ENCODE measurements at places on chromosomes 11 and 22.

GRCh38 chr11:40134820-40135570 is 1324.5 kb downstream of the LRRC4C start:
- DNase-seq, result no peak

DNA sequence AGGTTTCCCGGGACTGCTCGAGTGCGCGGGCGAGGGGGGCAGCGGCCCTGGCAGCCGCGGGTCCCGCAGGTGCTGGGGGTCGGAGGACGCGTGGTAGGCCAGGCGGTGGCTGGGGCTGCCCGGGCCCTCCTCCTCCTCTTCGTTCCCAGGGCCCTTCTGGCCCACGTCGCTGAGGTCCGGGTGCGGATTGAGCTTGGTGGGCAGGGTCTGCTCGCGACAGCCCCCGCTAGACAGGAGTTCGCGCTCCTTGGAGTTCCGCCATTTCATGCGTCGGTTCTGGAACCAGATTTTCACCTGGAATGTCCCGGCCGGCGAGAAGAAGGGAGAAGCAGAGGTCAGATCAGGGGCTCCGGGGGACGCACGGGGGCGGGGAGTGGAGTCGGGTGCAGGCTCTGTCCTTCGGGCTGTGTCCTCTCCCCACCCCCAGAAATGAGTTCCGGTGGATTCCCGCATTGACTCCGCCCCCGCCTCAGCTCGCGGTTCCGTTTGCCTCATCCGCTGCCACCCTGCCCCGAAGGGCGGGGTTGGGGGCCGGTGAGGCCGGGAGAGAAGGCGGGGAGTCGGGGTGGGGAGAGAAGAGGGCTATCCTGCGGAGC is 3.9 kb downstream of the DBX1 start:
- DNase-seq, result peak; percentile 53

GRCh38 chr22:26563022-26563421 is 26.9 kb downstream of the TPST2 start:
- DNase-seq, result no peak

GRCh38 chr22:36435516-36436415 is 45.7 kb downstream of the TXN2 start:
- DNase-seq, result peak; percentile 69

DNA sequence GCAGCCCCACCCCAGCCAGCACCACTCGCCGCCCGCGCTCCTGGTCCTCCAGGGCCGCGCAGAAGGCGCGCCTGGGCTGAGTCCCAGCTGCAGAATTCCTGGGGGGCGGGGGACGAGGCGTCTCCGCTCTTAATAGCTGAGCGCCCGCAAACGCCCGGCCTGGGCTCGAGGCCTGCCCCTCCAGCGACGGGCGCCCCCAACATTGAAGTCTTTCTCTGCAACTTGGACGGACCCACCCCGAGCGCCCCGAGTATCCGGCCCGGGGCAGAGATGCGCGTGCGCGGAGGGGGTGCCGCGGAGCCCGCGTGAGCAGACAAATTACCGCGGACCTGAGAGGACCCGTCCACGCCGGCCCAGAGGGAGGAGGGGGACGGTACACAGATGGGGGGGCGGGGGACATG is 6.7 kb upstream of the SYT7 start:
- DNase-seq, result peak; percentile 23

DNA sequence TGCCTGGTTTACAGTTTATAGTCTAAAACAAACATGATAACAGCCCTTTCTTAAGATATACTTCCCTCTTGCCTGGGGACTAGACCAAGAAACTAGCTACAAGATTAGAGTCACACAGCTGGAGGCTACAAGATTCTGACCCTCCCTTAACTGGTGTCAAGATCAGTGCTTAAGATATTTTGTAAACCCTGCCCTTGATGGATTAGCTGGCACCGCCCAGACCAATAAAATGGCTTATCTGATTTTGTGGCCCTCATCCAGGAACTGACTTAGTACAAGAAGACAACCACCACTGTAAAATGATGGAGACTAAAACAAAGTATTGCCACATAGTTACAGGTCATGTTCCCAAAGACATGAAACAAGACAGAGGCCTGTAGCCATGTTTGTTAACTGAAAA is 53.4 kb downstream of the FAM181B start:
- DNase-seq, result no peak

GRCh38 chr11:118226296-118226695 is 1.5 kb upstream of the JAML start:
- no peak for DNase-seq

Data from activated T-cell treated with anti-CD3 and anti-CD28 coated beads, Interleukin-2, amount 50 U/mL, for 4 hours (primary cell).